ENCODE measurements at places on chromosomes 7 and 10.

DNA sequence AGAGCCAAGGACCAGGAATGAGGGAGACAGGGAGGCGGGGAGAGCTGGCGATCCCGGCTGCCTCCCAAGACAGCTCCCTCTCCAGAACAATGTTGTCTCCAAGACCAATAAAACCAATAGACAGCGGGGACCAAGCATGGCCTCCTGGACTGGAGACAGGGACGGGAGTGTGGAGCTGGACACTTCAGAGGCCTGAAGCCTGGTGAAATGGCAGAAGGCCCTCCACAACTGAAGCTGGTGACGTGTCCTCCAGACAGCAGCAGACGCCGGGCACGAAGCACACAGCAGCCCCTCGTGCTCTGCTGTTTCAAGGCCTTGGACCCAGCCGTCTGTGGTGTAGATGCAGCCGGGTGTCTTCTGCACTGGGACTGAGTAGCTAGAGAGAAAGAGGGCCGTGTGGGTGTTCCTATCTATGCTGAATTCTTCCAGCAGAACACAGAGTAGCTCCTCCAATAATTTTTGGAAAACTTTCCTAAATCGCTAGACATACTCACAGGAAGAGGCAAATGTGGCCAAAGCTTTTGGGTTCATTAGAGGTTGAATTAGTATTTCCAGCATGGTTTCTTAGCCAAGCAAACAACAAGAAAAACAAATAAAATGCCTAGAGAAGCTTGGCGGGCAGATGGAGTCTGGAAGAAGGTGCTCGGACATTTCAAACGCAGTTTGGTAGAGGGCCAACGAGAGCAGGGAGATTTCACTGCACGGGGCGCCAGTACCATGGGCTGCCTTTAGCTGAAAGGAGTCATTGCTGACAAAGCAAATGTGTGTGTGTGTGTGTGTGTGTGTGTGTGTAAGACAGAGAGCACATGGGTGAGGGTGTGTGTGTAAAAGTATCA lies 570.4 kb downstream of the TCERG1L start:
- DNase-seq, result no peak

- DNase-seq, result no peak
These were observed 271.3 kb upstream of the CNTNAP2 start for GRCh38 chr7:145845345-145845744.

DNA sequence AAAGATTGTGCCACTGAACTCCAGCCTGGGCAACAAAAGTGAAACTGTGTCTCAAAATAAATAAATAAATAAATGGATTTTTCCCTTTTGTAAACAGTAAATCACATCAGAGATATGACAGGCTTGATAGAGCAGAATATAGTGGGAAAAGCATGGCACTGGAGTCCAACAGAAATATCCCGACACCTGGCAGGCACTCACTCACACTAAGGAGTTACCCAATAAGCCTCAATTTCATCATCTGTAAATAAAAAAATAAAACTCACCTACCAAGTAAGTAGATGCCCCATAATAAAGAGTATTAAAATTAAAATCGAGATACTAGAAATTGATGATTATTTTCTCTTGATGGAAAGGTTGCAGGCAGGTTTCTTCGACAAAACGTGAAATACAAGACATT lies 1.7 kb downstream of the ATE1 start:
- DNase-seq, result no peak

GRCh38 chr10:86721232-86721631 lies 35.2 kb upstream of the BMPR1A start:
- DNase-seq, result no peak

GRCh38 chr7:6479067-6479466 lies 31.3 kb upstream of the DAGLB start:
- no peak for DNase-seq

DNA sequence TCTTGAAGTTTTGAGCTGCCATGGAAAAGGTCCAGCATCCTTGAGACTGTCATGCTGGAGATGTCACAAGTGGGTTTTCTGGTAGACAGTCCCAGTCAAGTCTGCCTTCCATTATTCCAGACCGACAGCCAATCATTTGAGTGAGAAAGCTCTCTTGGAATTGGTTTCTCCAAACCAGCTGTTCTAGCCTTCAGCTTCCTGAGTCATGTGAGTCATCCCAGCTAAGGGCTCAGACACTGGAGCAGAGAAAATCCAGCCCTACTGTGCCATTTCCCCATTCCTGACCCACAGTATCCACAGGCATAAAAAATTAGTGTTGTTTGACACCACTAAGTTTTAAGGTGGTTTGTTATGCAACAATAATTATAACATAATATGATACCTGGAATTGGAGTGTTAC lies 219.0 kb downstream of the ADRA2A start:
- DNase-seq, result no peak

DNA sequence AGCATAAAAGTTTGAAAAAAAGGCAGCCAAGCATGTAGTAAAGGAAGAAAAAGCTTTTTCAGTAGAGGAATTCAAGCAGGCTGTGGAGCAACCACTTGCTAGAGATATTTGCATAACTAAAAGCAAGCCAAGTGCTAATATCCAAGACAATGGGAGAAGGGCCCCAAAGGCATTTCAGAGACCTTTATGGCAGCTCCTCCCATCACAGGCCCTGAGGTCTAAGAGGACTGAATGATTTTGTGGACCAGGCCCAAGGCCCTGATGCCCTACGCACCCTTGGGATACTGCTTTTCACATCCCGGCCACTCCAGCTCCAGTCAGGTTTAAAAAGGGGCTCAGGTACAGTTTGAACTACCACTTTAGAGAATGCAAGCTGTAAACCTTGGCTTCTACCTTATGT lies 261.7 kb upstream of the SEMA3C start:
- DNase-seq, result no peak

- DNase-seq, result peak; percentile 63
These were observed 200.3 kb downstream of the PRPF18 start for GRCh38 chr10:13787015-13787421.

Data from activated CD4-positive, alpha-beta T cell treated with anti-CD3 and anti-CD28 coated beads for 1 hour (primary cell).